Activated T-helper 2 cell treated with anti-CD3 and anti-CD28 coated beads, Interferon-gamma antibody, Interleukin-2, Interleukin-4, amounts not matched to agents 10 μg/mL and 5 μg/mL and 100 μg/mL, durations not matched to agents 14 hours and 24 hours and 36 hours (primary cell): ENCODE measurements at places on chromosomes 4 and X.

- no peak for DNase-seq
Observed at GRCh38 chr4:39237179-39237578, 54.9 kb downstream of the WDR19 start.

GRCh38 chr4:7195141-7195515 lies 2.8 kb downstream of the SORCS2 start:
- no peak for DNase-seq

DNA sequence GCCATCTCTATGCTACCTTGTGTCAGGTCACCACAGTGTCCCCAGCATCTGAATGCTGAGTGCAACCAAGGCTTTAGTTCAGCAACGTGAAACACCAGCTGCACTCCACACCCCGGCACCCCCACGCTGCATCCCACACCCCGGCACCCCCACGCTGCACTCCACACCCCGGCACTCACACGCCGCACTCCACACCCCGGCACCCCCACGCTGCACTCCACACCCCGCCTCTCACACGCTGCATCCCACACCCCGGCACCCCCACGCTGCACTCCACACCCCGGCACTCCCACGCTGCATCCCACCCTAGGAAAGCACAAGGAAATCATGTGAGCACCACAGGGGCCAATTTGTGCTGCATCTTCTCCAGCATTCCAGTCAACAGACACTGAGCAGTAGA lies 199.8 kb upstream of the FRG1 start:
- DNase-seq: no peak

GRCh38 chr4:35247047-35247446 lies 997.3 kb downstream of the ARAP2 start:
- no peak for DNase-seq

DNA sequence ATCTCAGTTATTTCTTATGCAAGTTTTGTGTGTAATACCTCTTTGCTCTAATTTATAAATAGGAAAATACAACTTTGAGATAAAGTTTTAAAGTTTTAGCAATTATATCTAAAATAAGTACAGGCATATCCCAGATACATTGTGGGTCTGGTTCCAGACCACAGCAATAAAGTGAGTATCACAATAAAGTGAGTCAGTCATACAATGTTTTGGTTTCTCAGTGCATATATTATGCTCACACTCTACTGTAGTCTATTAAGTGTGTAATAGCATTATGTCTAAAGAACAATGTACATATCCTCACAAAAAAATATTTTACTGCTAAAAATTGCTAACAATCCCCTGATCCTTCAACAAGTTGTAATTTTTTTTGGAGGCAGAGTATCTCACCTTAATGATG lies 49.2 kb downstream of the ANAPC10 start:
- DNase-seq: no peak

DNA sequence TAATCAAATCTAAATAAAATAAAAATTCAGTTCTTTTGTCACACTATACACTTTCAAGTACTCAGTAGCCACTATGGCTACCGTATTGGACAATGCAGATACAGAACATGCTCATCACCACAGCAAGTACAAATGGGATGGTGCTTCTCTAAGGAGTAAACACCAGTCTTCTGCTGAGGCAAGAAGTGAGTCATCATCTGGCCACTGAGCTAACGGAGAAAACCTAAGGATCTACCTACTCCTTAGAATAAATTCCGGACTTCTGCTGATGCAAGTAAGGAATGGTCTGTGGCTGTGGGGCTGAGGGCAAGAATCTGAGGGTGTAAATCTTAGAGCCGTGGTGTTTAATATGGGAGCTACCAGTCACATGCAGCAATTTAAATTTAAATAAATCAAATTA lies 11.3 kb upstream of the RBMXL3 start:
- DNase-seq: no peak

GRCh38 chr4:98663226-98664006 lies 5.0 kb upstream of the TSPAN5 start:
- DNase-seq: peak; percentile 47

DNA sequence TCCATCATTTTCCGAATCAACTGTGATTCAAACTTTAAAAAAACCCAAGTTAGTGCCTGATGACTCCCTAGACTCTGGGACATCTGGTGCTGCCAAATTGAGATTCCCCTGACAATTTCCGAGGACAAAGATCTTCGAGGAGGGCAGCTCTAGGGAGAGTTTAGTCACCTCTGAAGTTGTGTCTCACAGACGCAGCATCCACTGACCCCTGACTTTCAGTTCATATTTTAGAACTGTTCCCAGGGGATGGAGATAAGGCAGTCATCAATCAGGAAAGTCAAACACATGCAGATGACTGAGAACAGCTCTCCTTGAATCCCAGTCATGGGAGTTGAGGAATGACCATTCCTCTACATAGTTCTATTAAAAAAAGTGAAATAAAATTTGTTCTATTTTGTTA lies 643.9 kb downstream of the TRIML1 start:
- no peak for DNase-seq

- DNase-seq: no peak
Observed at GRCh38 chr4:156111686-156112085, 158.0 kb upstream of the CTSO start.

- no peak for DNase-seq
Observed at GRCh38 chr4:145231906-145232700, 51.7 kb upstream of the OTUD4 start.

DNA sequence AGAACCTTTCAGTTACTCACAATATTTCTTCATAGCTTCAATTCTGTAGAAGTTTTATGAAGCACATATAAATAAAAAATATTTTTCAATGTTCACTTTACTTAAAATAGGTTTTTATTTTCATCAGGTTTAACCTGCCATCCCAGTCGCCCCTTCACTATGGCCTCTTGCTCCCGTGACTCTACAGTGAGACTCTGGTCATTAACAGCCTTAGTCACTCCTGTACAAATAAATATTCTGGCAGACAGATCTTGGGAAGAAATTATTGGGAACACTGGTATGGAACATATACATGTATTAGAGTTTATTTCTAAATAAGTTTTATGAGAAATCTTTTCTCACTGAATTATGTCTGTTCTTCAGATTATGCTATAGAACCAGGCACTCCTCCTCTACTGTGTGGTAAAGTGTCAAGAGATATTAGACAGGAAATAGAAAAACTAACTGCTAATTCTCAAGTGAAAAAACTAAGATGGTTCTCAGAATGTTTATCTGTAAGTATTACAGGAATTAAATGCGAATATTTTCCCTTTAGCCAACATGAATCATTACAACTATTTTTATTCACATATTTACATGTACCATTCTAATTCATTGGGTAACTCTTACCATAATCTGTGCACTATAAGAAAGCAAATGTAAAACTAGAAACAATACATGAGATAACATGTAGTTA lies 45.6 kb downstream of the SPATA4 start:
- DNase-seq: no peak

DNA sequence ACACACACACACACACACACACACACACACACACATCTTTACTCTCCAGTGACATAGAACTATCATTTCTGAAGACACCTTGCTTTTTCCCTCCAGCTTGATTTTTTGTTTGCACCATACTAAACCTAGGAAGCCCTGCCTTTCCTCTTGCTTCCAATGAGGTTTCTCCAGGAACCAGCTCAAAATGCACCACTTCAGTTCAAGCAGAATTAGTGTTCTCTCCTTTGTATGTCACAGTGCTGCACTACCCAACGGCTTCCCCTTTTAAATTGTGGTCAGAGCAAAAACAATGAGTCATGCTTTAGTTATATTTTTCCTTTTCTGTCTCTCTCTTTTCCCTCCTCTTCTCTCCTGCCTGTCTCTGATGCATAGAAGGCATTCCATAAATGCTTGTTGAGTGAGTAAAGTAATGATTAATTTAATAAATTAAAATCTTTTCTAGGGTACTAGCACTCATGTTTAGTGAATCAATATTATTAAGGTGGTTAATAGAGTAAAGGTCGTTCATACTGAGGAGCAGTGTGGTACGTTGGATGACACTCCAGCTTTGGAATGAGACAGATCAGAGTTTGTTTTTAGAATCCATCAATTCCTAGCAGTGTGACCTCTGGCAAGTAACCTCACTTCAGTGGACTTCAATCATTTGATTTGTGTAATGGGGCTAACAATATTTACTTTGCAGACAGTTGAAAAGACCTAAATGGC lies 5.9 kb downstream of the RTL3 start:
- no peak for DNase-seq
